KBM-7 (cell line): ENCODE measurements at places on chromosomes 16 and 17.
A peak's percentile ranks its signal among the peaks of the same experiment; 100 is the strongest.

GRCh38 chr17:63042256-63042812, 76.3 kb downstream of the TANC2 start:
- no peak for DNase-seq

DNA sequence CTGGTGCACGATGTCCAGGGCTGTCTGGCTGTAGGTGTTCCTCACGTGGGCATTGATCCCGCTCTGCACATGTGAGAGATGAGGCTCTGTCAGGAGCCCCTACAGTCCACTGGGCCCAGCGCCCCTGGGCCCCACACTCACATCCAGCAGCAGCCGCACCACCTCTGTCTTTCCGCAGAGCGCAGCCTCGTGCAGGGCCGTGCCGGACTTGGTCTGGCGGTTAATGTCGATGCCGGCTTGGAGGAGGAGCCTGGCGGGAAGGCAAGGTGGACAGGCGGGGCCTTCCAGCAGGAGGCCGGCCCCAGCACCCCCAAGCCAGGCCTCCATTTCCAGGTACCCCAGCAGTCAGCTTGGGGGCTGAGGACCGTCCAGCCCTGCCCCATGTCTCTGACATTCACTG, 9.2 kb downstream of the CASKIN1 start:
- DNase-seq: no peak

- no peak for DNase-seq
Measured at GRCh38 chr16:71966932-71967331, 33.3 kb downstream of the PKD1L3 start.

DNA sequence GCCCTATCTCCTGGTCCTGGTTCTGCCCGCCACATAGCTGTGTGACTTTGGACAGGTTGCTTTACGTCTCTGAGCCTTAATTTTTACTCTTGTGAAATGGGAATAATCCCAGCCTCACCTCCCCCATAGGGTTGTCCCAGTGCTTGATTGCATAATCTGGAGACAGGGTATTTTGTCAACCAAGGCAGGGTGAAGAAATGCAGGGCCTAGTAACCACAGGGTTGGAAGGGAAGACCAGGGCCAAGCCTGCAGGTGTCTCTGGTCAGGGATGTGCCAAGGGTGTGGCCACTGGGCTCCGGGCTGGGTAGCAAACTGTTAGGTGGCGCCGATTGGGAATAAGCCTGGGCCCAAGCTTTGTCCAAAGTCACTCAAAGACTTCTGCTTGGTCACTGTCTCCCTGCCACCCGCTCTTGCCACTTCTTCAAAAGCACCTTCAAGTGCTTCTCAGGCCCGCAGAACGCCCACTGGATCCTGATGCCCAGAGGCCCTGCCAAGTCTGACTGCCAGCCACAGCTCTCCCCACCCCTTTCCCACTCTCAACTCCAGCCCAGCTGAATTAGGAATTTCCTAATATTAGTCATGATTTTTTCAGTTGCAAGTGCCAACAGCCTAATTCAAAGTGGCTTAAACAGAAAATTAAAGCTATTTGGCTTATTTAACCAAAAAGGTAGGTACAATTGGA, 20.6 kb upstream of the COL1A1 start:
- DNase-seq: no peak

GRCh38 chr16:53224951-53225533, 170.3 kb downstream of the CHD9 start:
- peak; percentile 66 for DNase-seq

DNA sequence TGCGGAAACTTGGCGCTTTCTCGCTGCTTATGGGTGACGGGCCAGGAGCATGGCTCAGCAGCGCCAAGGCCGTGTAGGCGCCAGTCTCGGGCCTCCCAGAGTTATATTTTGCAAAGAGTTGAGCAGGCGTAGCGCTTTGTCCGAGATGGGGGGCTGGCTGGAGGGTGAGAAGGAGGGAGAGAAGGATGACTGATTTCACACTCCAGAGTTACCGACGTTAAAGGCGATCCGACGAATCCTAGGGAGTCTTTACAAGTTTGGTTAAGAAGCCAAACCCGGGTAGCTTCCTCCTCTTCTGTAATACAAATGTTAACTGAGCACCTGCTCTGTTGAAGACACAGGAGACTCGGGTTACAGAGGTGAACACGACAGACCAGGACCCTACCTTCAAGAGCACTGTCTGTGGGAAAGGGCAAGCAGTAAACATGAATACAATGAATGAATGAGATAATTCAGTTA, 782 bp downstream of the POLR2A start:
- no peak for DNase-seq

- DNase-seq: no peak
Measured at GRCh38 chr16:3890091-3890490, 9.6 kb upstream of the CREBBP start.

DNA sequence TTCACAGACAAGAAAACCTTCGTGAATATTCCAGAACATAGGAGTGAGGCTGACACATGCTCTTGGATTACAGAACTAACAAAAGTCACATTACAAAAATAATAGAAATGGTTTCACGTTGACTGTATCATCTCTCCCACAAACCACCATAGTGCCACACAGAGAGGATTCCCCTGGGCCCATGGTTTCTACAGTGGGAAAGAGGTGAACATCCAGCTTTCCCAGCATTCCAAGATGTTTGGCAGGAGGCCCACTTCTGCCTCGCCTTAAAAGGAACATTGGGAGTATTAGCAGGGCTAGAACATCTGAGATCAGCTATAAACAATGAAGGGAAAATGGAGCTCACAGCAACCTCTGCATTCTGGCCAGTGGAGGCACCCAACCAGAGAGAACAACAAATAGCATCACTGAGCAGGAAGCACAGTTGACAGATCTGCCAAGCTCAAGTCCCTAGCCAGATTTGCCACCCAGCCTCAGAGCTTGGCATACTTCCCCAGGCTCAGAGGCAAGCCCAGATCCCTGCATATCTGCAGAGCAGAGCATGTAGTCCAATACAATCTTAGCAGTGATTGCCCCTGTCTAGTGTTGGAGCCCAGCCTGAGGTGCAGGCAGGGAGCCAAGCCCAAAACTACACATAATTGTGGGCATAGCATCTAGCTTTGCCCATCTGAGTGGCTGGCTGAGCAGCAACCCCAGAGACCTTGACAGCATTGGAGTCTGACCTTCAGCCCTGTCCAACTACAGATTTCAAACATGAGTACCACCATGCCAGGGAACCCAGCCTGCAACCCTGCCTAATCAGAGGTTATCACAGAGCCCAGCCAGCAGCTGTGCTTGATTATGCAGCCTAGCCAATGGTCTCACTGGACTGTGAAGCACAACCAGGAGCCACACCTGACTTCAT, 260.4 kb downstream of the CEP112 start:
- DNase-seq: no peak

DNA sequence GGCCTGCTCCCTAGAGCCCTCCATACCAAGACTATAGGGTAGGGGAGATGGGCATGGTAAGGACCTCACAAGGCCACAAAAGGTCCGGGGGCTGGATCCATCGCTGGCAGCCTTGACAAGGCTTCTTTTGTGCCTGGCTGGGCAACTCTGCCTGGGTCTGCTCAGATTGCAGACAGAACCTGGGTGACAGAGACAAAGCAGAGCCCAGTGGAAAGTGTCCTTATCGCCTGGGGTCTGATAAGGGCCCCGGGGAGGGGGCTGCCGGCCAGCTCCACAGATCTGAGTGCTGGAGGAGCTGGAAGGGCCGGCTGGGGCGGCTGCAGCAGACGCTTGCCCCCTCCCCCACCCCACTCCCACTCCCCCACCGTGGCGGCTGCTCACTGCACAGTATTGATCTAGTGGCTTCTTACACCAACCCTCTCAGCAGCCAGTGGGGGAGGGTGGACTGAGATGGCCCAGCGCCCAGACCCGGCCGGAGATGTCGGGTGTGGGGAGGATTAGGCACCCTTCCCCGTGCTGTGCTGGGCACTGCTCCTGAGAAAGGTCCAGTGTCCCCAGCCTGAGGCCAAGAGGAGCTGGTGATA, 7.2 kb downstream of the MMP15 start:
- DNase-seq: no peak

- no peak for DNase-seq
Measured at GRCh38 chr17:32279891-32280716, 14.5 kb downstream of the RHBDL3 start.

GRCh38 chr17:29956225-29956624, 14.8 kb downstream of the EFCAB5 start:
- DNase-seq: peak; percentile 22

- peak; percentile 43 for DNase-seq
Measured at GRCh38 chr16:49876716-49877129, 20.8 kb upstream of the ZNF423 start.

DNA sequence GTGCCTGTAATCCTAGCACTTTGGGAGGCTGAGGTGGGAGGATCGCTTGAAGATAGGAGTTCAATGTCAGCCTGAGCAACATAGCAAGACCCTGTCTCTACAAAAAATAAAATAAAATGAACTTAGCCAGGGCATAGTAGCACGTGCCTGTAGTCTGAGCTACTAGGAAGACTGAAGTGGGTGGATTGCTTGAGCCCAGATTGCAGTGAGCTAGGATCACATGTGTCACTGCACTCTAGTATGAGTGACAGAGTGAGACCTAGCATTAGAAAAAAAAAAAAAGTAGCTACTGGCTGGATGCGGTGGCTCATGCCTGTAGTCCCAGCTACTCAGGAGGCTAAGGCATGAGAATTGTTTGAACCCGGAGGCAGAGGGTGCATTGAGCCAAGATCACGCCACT, 6.0 kb downstream of the ADAP2 start:
- DNase-seq: no peak

DNA sequence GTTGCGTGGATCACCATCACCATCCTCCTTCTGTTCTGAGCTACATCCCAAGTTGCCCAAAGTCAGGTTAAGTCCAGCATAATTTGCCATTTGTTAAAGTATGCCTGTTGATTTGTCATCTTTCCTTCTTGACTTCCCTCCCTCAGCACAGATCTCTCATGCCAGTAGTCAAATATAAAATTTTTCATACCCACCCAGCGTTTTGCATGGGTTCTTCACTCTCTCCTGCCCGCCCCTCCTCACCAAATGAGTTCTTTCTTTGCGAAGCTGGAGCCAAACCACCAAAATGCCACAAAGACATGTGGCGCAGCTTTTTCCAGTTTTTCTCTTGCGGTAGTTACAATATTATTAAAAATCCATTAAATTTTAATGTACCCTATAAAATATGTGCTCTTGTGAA, 167.2 kb downstream of the MSI2 start:
- no peak for DNase-seq

DNA sequence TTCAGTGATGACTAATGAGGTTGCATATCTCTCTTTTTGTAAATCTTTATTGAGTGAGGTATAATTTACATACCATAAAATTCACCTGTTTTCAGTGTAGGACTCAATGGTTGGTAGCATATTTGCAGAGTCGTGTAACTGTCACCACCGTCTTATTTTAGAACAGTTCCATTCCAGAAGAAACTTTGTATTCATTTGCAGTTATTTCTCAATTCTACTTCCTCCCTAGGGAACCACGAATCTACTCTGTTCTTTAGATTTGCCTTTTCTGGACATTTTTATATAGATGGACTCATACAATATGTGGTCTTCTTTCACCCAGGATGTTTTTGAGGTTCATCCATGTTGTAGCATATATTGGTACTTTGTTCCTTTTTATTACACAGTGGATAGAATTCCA, 3.7 kb downstream of the FTO start:
- no peak for DNase-seq

DNA sequence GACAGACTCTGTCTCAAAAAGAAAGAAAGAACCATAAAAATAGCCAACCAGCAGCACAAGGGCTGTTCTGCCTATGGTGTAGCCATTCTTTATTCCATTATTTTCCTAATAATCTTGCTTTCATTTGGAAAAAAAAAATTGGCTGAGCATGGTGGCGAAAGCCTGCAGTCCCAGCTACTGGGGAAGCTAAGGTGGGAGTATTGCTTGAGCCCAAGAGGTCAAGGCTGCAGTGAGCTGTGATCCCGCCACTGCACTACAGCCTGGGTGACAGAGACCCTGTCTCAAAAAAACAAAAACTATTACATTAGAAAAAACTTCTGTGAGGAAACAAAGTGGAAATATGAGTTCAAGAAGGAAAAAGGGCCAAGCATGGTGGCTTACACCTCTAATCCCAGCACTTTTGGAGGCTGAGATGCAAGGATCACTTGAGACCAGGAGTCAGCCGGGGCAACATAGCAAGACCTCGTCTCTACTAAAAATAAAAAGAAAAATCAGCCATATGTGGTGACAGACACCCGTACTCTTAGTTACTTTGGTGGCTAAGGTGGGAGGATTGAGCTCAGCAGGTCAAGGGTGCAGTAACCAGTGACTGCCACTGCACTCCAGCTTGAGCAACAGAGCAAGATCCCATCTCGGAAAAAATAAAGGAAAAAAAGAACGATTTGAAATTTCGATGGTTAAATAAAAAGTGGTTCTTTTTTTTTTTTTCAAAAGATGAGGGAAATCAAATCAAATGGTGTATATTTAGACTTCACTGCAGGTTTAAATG, 2.5 kb downstream of the DCAKD start:
- DNase-seq: no peak

GRCh38 chr16:734981-735881, 5.6 kb downstream of the CIAO3 start:
- no peak for DNase-seq

DNA sequence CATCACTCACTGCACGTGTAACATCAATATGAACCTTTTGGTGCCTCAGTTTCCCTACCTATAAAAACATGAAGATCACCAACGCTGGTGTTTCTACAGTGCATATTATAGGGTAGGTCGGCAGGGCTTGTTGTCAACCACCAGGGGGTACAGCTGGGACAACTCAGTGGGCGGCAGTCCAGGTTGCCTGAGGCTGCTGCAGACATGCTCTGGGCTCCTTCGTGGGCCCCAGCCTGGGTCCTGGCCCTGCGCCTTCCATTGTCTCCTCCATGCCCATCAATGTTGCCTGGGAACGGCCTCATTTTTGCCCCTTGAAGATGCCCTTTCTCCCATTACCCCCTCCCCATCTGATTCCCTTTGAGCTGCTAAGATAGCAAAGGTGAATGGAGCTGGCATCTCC, 89.8 kb downstream of the GSG1L start:
- DNase-seq: no peak

DNA sequence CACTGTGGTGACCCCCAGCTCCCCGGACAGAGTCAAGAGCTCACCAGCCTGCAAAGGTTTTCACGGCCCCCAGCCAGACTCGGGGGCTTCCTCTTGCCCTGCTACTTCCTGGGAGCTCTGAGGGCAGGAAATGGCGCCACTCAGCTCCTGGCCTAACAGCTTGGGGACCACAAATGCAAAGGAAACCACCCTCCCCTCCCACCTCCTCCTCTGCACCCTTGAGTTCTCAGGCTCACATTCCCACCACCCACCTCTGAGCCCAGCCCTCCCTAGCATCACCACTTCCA, 375 bp upstream of the SPN start:
- peak; percentile 88 for DNase-seq
